ENCODE measurements at places on chromosomes 2 and 18. TPM values are rescaled to one million over a fixed set of nuclear protein-coding genes. Genes with fewer than 3 reads are reported as not detected.

DNA sequence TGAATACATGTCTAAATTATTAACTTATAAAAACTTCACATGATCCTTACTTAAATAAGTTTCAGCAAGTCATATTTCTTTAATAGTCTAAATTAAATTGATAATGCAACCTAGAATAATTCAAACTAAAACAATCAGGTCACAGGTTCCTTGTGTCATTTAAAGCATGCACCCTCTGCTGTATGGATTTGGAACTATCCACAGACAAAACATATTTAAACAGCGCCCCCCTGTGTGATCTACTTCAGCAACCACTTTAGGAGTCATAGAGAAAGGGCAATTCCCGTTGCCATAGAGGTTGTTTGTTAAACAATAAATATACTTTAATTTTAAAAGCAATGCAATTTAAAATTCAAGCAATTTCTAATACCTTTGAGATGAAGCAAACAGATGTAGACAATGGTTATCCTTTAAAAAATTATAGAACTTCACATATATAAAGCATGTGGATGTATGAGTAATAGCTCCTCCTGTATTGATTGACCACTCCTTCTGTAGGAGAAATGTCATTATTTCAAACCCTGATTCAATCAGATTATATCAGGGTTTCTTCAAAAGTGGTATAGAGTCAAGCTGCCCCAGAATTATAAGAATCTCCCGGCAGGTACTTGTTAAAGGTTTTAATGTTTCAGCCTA, 21.2 kb downstream of the GRB14 start:
- no peak for DNase-seq

DNA sequence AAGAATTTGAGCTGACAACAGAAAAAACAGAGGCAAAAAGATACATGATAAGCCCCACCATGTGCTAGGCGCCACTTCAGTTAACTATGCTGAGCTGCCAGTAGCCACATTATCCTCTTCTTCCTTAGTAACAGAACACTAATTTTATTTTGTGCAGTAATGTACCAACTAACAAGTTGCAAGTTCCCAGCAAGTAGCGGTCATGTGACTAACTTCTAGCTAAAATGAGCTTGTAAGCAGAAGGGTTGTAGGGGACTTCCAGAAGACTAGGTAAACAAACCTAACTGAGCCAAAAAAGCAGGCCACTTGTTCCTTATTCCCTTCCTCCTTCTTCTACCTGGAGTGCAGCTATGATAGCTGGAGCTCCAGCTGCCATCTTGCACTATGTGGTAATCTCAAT, 75.5 kb downstream of the DTNB start:
- no peak for DNase-seq

GRCh38 chr2:80393991-80394390, 89.4 kb upstream of the LRRTM1 start:
- no peak for DNase-seq

- DNase-seq = no peak
These were observed 88.4 kb downstream of the DSEL start for GRCh38 chr18:67428158-67428557.

GRCh38 chr2:216897561-216898203, 37.8 kb upstream of the TNP1 start:
- DNase-seq = no peak

DNA sequence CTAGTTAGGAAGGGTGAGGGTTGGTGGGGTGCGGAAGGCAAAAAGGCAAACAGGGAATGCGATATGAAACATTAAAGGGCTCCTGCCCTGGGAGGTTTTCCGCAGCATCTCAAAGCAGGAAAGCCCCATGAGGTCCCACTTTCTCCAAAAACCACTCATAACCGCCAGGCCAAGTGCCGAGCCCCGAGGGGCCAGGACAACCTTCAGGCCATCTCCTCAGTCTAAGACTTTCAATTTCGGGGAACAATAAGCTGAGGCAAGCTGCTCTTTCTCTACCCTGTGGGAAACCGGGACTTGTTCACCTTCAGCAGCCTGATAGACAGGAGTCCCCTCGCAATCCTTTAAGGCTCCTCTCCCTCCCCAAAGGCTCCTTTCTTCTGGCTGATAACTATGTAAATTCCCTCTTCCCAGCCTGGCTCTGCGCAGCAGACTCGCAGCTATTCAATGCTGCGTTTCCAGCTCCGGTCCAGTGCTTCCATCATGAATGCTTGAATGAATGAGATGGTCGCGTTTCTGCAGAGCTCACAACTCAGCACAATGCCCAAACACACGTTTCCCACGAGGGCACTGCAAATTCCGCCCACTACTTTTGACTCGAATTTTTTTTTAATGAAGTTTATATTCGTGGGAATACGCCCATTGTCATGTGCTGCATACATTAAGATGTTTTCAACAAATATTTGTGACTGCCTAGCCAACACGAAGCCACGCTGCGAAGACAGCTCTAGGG, 1.4 kb downstream of the LAMA1 start:
- no peak for DNase-seq

DNA sequence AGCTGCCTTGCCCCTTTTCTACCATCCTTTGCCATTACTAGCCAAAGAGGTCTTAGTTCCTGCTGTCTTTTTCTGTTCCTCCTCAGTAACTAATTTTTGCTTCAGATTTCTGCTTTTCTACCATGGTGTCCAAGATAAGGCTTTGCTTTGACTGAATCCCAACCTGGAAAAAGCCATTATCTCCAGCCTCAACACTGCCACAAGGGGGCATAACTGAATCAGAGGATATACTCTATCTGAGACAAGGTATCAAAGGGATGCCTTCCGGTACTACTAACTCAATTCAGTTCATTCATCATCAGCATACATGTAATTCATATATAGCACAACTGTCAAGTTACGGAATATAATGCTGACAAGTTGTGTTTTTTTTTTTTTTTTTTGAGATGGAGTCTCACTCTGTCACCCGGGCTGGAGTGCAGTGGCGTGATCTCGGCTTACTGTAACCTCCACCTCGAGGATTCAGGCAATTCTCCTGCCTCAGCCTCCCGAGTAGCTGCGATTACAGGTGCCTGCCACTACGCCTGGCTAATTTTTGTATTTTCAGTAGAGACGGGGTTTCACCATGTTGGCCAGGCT, 11.4 kb downstream of the OSGEPL1 start:
- no peak for DNase-seq

DNA sequence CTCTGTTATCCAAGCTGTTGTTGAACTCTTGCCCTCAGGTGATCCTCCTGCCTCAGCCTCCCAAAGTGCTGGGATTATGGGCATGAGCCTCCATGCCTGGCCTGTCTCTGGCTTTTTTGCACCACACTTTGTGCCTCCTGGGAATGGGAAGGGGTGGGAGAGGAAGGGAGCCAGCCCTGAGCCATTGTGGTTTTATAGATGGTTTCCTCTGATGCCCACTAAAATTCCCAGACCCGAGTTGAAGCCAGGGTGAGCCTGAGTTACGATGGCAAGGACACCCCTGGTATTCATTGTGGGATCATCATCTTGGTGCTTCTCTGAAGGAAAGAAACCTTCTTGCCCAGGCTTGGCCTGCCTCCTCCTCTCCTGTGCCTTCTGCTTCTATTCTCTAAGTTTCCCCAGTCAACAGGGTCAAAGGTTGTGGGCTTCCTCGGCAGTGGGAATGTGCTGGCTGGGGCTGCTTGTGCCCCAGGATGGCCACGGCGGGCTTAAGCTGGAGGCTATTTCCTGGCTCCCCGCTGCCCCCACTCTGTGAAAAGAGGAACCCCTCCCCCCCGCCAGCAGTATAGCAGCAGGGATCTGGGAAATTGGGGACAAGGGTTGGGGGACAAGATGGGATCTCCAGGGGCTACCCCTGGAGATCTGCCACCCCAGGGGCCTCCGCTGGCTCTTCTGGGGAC, 106.2 kb downstream of the STPG4 start:
- DNase-seq = no peak

- no peak for DNase-seq
These were observed 318.0 kb upstream of the NRP2 start for GRCh38 chr2:205364261-205364660.

DNA sequence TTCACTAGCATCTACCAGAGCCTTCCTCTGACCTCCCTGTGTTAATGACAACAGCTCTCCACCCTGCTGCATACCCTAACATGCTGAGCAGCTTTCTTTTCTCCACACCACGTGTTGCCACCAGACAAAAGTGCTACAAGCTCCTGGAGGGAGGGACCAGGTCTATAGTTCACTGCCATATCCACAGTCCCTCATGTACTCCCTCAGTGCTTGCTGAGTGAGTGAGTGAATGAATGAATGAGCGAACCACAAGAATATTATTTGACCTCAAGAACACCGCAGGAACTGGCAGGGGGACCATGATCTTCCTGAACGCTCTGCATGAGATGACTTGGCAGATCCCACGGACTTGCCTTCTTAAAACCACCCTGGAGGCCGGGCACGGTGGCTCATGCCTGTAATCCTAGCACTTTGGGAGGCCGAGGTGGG, 47.4 kb upstream of the CAB39 start:
- no peak for DNase-seq

The GNLY gene
- 22.0 TPM for total RNA-seq

The TRIM43 gene
- total RNA-seq = not detected

The BAZ2B gene
- total RNA-seq = 31.9 TPM

The CHRND gene
- total RNA-seq = not detected

The DSG4 gene
- total RNA-seq = not detected

Data from activated naive CD8-positive, alpha-beta T cell treated with anti-CD3 and anti-CD28 coated beads, Interleukin-2, amount 10 ng/mL, durations not matched to agents 7 days and 5 days (primary cell).